ENCODE measurements at places on chromosomes 3 and 15. TPM values are rescaled to one million over a fixed set of nuclear protein-coding genes. Genes with fewer than 3 reads are reported as not detected.

FAM131A gene
- total RNA-seq: 44.6 TPM

TM6SF1 gene
- total RNA-seq: 0.83 TPM

TP63 gene
- total RNA-seq: 0.20 TPM

TGM4 gene
- total RNA-seq: not detected

FBXW12 gene
- not detected for total RNA-seq
